Lower leg skin (tissue), 4 donors: ENCODE measurements at places on chromosomes 2 and 18. TPM values are rescaled to one million over a fixed set of nuclear protein-coding genes. Genes with fewer than 3 reads are reported as not detected.

CD226 gene
- total RNA-seq: 0.13 TPM

CDH19 gene
- 8.2 TPM for total RNA-seq

DTNB gene
- 11.1 TPM for total RNA-seq

SP140 gene
- total RNA-seq: not detected

SOX11 gene
- 0.21 TPM for total RNA-seq

MAB21L4 gene
- 66.2 TPM for total RNA-seq

IL1R1 gene
- total RNA-seq: 92.9 TPM

FAM237A gene
- total RNA-seq: not detected

REG1A gene
- total RNA-seq: not detected

ABCB11 gene
- 0.39 TPM for total RNA-seq

RTP5 gene
- not detected for total RNA-seq

KATNAL2 gene
- total RNA-seq: 1.1 TPM

DNER gene
- 7.9 TPM for total RNA-seq

TSPYL6 gene
- not detected for total RNA-seq

MARCHF4 gene
- 0.76 TPM for total RNA-seq

STK17B gene
- total RNA-seq: 38.5 TPM

ACKR3 gene
- 6.7 TPM for total RNA-seq

C2orf66 gene
- total RNA-seq: not detected

ASB18 gene
- total RNA-seq: not detected

AGXT gene
- not detected for total RNA-seq

EDAR gene
- total RNA-seq: 5.3 TPM

GALNT14 gene
- total RNA-seq: 6.2 TPM

CCDC142 gene
- total RNA-seq: 14.3 TPM
